ENCODE measurements at places on chromosomes 6 and 20.

- DNase-seq, result peak; percentile 10
Observed at GRCh38 chr6:92979281-92979680, 440.1 kb downstream of the EPHA7 start.

- DNase-seq, result no peak
Observed at GRCh38 chr20:31640259-31640658, 2.5 kb downstream of the COX4I2 start.

DNA sequence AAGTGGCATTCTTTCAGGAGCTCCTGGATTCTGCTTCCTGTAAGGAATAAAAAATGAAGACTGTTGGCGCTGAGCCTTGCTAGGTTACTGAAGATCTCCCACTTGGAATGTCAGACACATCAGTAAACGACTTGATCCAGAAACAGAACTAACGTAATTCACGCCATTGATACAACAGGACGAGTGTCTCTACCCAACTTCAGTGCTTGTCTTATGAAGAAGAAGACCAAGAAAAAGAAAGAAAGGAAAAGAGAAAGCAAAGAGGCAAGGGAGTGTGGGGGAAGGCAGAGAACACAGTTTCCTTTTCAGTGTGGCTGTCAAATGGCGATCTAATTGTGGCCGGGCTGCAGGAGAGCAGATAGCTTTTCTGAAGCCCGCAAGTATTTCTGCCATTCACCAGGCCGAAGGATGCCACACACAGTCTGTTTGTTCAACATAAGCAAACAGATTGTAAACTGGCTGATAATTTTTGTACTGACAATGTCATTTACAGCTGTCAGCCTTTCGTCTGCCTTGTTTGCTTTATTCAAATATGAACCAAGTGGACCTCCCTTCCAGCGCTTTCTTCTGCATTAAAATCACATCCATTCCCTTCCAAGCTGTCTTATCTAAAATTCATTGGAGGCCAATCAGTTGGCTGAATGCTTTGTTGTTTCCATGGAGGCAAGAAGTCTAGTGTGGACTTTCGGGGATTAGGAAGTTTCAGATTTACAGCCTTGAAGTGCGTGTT lies 180.6 kb downstream of the FOXA2 start:
- DNase-seq, result no peak

- DNase-seq, result no peak
Observed at GRCh38 chr20:48581167-48581566, 246.6 kb downstream of the PREX1 start.

DNA sequence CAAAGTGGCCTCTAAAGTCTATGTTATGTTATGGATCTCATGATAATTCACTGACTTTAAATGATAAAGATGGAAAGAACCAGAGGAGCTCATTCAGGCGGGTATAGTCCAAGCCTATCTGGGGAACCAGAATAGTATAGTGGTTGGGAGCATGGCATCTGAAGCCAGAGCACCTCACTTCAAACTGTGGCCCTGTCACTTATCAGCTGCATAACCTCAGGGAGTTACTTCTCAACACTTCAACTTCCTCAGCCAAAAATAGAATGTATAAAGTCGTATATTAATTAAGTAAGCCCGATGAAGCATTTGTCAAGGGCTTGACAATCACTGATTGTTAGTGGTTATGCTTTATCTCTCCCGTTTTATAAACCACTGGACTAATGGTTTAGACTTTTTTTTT lies 112.7 kb downstream of the RTN4IP1 start:
- DNase-seq, result no peak
